Gastroesophageal sphincter (tissue), 4 donors: ENCODE measurements at places on chromosomes 13 and 19. TPM values are rescaled to one million over a fixed set of nuclear protein-coding genes. Genes with fewer than 3 reads are reported as not detected.

GRCh38 chr19:8641908-8642547 lies 11.6 kb downstream of the NFILZ start:
- no peak for ATAC-seq

GRCh38 chr13:80160110-80160509 lies 180.8 kb downstream of the SPRY2 start:
- ATAC-seq = no peak

- ATAC-seq = peak; percentile 76
Observed at GRCh38 chr19:13002166-13002898, 7.1 kb downstream of the NFIX start.

DNA sequence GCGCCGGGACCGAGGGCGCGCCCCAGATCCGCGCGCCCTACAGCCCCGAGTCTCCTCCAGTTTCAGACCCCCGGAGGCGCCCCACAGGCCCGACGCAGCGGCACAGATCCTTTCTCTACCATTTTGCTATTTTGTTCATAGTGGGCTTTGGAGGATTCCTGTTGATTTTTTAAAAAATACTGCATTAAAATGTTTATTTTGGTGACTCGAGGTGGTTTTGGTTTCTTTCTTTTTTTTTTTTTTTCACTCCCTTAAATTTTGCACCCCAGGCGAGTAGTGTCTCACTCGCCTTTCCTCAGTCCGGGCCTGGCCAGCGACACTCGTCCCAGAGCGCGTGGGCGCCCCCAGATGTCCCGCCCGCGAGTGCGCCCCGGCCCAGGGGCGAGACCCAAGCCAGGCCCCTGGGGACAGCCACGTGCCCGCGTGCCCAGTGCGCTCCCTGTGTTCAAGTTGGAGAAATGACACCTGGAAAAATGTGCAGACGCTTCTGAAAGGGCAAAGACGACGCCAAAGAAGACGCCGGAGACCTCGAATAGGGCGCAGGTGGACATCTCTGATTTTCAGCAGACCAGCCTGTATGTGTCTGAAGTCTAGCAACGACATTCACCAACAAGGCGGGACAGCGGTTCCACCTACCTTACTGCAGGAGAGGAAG lies 471 bp upstream of the INSR start:
- peak; percentile 21 for ATAC-seq

Gene VSTM1
- not detected for total RNA-seq

Gene COL5A3
- total RNA-seq = 30.8 TPM

Gene TEX29
- not detected for total RNA-seq
